ENCODE measurements at places on chromosomes 16 and 17. TPM values are rescaled to one million over a fixed set of nuclear protein-coding genes. Genes with fewer than 3 reads are reported as not detected.

Gene DNAI2
- not detected for total RNA-seq

Gene ESRP2
- 119 TPM for total RNA-seq

- H3K27me3 ChIP-seq = no peaks in the 10 kb centered on the region
- no peak for DNase-seq
- no peak overlapping the region for H3K4me3 ChIP-seq
- peaks cover 8% of the 10 kb centered on the region for H3K4me1 ChIP-seq
- H3K27ac ChIP-seq = no peak overlapping the region
These were observed 28.9 kb upstream of the ETV4 start for GRCh38 chr17:43574896-43575525.

DNA sequence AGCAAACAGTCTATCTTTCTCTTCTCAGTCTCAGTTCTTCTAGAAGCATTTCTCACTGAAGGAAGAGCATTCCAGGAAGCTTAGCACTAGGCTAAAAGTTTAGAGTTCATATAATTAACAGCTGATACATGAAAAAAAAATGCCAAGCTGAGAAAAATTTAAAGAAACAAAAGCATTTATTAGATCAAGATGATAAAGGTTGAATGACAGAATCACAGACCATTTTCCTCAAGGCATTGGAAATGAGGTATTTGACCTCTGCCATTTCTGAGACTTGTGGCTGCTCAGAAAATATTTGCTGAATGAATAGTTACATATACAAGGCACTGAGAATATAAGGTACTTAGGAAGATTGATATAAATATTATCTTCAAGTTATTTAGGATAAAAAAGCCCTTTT lies 901.6 kb upstream of the GOT2 start:
- H3K4me1 ChIP-seq = no peaks in the 10 kb centered on the region
- no peak for DNase-seq
- H3K27me3 ChIP-seq = no peaks in the 10 kb centered on the region
- no peaks in the 10 kb centered on the region for H3K36me3 ChIP-seq
- H3K4me3 ChIP-seq = no peak overlapping the region
- H3K27ac ChIP-seq = no peak overlapping the region

DNA sequence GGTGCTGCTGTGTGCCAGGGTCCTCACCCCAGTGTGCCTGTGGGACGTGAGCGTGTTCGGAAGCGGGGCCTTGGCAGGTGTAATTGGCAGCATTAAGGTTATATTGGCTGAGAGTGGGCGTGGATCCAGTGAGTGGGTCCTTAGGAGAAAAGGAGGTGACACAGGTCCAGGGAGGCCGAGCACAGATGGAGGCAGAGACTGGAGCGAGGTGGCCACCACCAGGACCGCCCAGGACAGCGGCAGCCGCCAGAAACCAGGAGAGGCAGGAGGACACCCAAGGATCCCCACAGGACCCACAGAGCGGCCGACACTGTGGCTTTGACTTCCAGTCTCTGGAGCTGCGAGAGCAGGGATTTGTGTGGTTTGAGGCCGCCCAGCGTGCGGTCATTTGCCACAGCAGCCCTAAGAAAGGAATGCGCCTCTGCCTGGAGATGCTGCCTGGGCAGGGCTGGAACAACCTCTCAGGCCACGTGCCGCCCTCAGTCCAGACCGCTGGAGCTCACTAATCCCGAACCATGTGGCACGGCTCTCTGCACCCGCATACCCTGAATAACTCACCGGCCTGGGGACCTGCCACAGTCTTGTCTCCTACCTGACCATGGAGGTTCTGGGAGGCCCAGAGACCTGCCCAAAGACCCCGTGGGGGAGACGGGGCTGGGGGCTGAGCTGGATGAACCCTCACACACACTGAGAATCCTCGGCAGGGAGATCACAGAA lies 45.4 kb downstream of the SOX8 start:
- H3K4me1 ChIP-seq = no peaks in the 10 kb centered on the region
- no peak overlapping the region for H3K4me3 ChIP-seq

GRCh38 chr17:66952031-66952524 lies 12.4 kb upstream of the CACNG4 start:
- no peak overlapping the region for H3K4me3 ChIP-seq
- H3K27me3 ChIP-seq = no peaks in the 10 kb centered on the region
- H3K36me3 ChIP-seq = no peaks in the 10 kb centered on the region
- H3K27ac ChIP-seq = no peak overlapping the region
- peaks cover 8% of the 10 kb centered on the region for H3K4me1 ChIP-seq

DNA sequence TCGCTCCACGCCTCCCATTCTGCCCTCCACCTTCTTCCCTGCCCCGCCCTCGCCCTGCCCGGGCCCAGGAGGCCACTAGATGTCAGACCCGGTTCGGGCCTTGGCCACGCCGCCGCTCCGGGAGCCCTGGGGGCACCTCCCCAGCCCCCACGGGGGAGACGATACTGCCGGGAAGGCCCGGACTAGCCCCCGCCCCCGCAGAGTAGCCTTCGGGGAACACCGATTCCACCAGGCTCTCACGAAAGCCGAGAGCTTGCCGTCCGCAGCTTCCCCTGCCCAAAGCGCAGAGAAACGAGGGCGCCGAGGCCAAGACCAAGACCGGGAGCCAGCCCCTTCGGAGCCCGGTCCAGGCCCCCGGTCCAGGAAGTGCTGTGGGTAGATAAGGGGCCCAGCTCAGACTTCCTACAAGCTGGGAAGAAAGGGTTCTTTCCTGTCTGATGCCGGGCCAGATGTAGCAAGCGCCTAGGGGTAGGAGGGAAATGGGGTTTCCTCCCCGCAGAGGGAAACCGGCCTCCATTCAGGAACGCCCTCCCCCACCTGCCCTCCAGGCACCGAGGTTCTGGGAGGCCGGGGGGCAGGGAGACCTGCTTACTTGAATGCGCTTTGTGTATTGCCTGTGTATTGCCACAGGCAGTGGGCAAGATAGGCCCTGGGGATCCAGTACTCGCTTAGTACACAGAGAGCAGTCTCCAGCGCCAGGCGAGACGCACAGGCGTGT lies 806 bp upstream of the CYB561 start:
- no peaks in the 10 kb centered on the region for H3K27me3 ChIP-seq
- H3K4me3 ChIP-seq = peak overlapping the region; percentile 78
- H3K27ac ChIP-seq = peak overlapping the region; percentile 75
- DNase-seq = peak; percentile 88
- no peaks in the 10 kb centered on the region for H3K36me3 ChIP-seq

DNA sequence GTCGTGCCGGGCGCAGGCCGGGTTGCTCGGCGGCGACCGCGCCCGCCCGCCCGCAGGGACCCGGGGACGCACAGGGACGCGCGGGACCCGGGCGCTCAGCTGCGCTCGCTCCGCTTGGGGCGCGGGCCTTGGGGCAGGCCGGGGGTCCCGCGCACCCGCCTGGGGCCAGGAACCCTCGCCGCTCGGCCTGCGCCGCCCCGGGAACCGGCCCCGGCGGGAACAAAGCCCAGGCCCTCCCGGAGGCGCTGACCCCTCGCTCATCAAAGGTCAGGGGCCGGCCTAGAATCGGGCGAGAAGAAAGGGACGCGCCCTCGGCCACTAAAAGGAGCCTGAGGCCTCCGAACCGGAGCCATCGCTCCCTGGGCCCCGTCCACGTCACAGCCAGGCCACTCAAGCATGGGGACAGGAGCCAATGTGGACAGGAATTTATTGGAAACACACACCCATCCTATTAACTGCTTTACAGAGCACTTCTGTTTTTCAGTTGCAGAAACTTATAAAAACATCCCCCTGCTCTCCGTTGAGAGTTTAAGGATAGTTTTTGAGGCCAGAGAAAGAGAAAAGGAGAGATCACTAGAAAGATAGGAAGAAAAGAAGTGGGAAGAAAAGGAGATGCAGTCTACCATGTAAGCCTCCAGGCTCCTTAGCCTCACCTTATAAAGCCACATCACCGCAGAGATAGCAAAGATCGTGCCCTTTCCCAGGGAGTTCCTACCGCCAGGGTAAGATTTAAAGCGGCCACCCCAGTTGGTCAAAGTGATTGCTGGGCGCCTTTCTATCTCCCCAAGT lies 558 bp upstream of the ZFHX3 start:
- peak overlapping the region; percentile 88 for H3K27ac ChIP-seq
- H3K4me1 ChIP-seq = peaks cover 4% of the 10 kb centered on the region
- no peaks in the 10 kb centered on the region for H3K36me3 ChIP-seq
- DNase-seq = no peak

Data from colonic mucosa (tissue), 4 donors.